ENCODE measurements at places on chromosomes 4 and X.

GRCh38 chr4:56703378-56703777 is 22.3 kb upstream of the HOPX start:
- no peak for DNase-seq

GRCh38 chr4:89598602-89599001 is 238.4 kb downstream of the SNCA start:
- no peak for DNase-seq

GRCh38 chr4:4409416-4410115 is 22.7 kb downstream of the NSG1 start:
- DNase-seq: no peak

- no peak for DNase-seq
Measured at GRCh38 chrX:148755111-148755510, 254.7 kb downstream of the AFF2 start.

- DNase-seq: no peak
Measured at GRCh38 chr4:30103455-30103854, 616.7 kb upstream of the PCDH7 start.

DNA sequence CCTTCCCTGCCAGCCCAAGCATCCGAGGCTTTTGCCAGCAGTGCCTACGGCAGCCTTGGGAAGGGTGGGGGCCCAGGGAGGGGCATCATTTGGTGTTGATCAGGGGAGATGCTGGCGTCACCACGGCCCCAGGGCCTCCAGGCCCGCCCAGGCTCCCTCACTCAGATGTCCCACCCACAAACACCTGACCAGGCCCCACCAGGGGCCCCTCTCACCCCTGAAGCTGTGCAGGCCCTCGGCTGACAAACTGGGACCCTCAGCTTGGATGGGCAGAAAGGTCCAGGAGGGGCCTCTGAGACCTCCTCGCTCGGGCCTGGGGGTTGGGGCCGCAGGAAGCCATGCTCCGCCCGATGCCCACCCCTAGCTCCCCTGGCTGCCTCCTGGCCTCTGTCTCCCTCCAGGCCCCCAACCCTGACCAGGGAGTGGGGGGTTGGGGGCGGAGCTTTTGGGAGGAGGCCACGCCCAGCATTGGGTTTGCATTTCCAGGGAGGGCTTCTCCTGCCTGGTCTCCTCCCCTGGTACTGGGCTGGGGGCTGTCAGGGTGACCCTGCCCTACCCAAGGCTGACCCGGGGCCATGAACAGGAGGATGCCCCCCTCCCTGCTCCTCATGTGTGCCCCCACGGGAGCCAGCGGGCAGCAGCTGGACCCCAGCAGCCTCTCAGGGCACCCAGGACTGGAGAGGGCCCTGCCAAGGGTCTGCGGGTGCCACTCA is 33.4 kb upstream of the SPON2 start:
- peak; percentile 7 for DNase-seq

- no peak for DNase-seq
Measured at GRCh38 chr4:15910155-15910940, 28.2 kb downstream of the FGFBP1 start.

DNA sequence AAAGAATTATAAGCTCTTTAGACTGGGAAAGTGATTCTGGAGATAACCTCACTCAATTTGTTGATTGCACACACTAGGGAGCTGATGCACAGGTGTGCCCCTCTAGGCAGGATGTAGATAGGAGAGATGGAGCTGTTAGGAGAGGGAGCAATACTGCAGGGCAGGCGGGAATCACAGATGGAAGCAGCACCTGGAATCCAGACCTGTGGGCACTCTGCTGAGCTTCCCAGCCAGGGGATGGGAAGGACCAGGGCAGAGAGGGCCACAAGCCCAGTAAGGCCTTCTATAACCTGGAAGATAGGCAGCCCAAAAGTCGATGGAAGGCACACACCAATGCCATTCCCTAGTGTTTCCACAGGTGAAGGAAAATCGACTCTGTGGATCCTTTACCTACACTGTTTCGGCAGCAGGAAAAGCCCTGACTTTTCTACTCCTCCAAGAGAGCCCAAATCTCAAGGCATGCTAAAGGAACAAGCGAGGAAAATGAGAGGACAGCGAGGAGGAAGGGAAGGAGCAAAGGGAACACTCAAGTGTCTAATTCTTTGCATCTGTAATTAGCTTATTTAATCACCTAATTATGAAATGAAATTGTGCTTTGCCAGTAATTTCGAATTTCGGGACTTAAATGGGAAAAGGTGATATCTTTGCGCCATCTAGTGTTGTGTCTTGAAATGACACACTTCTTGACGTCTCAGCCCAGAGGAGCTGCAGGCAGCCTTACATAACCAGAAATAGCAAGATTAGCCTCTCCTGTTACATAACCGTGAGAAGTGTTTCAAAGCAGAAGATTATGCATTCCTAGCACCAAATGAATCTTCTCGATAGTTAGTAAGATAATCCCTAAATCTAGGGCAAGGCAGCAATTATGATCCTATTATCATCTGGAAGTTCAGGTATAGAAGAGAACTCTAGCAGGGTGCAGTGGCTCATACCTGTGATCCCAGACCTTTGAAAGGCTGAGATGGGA is 31.0 kb upstream of the TLR3 start:
- DNase-seq: no peak

DNA sequence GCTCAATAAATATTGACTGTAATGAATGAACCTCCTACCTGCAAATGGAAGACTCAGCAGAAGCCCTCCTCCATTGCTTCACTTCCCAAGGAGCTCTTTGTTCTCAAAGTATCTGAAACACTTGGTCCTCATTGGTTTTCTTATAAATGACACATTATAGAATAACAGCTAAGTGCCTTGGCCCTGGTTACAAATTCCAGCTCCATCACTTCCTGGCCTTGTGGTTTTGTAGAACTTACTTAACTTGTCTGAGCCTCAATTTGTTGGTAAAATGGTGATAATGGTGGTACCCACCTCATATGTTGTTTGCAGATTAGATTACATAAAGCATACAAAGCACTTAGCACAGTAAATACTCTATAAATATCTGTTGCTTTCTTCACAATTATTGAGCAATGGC is 25.2 kb upstream of the SMIM20 start:
- DNase-seq: no peak

- DNase-seq: no peak
Measured at GRCh38 chr4:184163813-184164212, 53.9 kb downstream of the ENPP6 start.

DNA sequence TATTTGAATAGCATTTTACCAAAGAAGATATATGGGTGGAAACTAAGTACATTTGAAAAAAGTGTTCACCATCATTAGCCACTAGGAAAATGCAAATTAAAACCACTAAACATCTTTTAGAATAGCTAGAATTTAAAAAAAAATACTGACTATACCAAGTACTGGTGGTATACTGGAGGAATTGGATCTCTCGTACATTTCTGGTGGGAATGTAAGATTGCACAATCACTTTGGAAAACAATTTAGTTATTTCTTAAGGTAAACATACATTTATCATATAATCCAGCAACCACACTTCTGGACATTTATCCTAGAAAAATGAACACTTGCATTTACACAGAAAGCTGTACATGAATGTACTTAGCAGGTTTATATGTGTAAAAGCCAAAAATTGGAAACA is 303.5 kb downstream of the MID1IP1 start:
- DNase-seq: no peak

- no peak for DNase-seq
Measured at GRCh38 chr4:15958562-15958961, 4.4 kb downstream of the FGFBP2 start.

DNA sequence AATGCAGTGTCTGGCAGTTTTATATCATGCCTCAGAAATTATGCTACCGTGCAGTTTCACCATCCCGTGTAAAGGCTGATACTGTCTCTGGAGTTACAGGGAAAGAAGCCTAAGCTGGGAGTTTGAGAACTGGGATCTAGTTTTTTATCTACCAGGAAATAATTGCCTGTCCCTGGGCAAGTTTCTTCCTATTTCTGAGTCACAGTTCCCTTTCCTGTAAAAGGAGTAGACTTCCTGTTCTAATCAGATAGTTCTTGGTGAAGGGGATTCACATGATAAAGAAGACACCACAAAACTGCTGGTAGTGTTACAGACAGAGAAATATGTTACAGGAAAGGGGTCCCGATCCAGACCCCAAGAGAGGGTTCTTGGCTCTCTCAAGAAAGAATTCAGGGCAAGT is 17.1 kb downstream of the HERC3 start:
- DNase-seq: no peak

DNA sequence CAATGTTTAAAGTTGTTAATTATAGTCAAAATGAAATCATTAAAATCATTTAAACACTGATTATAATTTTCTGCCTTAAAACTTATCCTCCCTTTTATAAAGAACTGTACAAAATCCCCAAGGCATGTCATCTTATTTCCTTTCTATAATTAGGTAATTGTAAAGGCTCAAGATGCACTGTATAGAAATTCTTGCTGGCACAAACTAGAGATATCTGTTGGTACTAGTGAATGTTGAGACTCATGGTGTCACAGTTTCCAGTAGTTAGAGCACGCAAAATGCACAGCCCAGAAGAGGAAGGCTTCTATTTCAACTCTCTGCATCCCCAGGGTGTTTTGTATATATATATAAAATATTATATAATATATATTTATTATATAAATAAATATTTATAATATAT is 22.7 kb upstream of the PLA2G12A start:
- no peak for DNase-seq

All from CD8-positive, alpha-beta T cell (primary cell).